ENCODE measurements at places on chromosomes 11 and 22. TPM values are rescaled to one million over a fixed set of nuclear protein-coding genes. Genes with fewer than 3 reads are reported as not detected.

SLC22A25 gene
- total RNA-seq: not detected

RBMXL2 gene
- not detected for total RNA-seq

DEUP1 gene
- not detected for total RNA-seq

CEP126 gene
- 2.8 TPM for total RNA-seq

- no peaks in the 10 kb centered on the region for H3K4me1 ChIP-seq
- DNase-seq: peak; percentile 10
- no peak overlapping the region for H3K27ac ChIP-seq
- H3K4me3 ChIP-seq: no peak overlapping the region
- no peaks in the 10 kb centered on the region for H3K27me3 ChIP-seq
These were observed 39.4 kb upstream of the CFAP300 start for GRCh38 chr11:102007567-102008437.

DNA sequence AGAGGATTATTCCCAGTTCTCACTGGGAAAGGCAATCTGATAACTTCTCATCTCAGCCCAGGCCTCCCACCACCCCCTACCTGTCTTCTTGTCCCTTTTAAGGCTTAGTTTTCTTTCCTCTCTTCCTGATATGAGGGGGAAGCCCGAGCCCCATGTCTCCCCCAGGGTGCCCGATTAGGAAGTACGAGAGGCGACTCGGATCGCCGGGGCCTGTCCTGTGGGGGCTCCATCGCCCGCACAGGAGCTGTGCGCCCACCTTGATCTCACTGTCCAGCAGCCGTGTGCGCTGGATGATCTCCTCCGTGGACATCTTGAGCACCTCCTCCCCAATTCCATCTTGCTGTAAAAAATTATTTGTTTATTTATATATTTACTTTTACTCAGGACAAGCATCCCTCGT, 628 bp downstream of the PSMC3 start:
- H3K36me3 ChIP-seq: peaks cover 50% of the 10 kb centered on the region
- no peak for DNase-seq
- H3K4me1 ChIP-seq: peaks cover 10% of the 10 kb centered on the region
- H3K27me3 ChIP-seq: no peaks in the 10 kb centered on the region

GRCh38 chr11:76770642-76771445, 12.3 kb upstream of the TSKU start:
- no peak overlapping the region for H3K4me3 ChIP-seq
- DNase-seq: no peak
- no peak overlapping the region for H3K27ac ChIP-seq
- H3K27me3 ChIP-seq: no peaks in the 10 kb centered on the region
- peaks cover 7% of the 10 kb centered on the region for H3K4me1 ChIP-seq

GRCh38 chr11:23606191-23606590, 745.9 kb upstream of the CCDC179 start:
- DNase-seq: no peak
- no peaks in the 10 kb centered on the region for H3K36me3 ChIP-seq
- H3K4me1 ChIP-seq: no peaks in the 10 kb centered on the region
- H3K4me3 ChIP-seq: no peak overlapping the region
- no peaks in the 10 kb centered on the region for H3K27me3 ChIP-seq
- H3K27ac ChIP-seq: no peak overlapping the region

- H3K4me3 ChIP-seq: no peak overlapping the region
- no peaks in the 10 kb centered on the region for H3K27me3 ChIP-seq
- DNase-seq: no peak
- H3K27ac ChIP-seq: no peak overlapping the region
- no peaks in the 10 kb centered on the region for H3K36me3 ChIP-seq
These were observed 418.6 kb downstream of the FAM181B start for GRCh38 chr11:82315093-82315492.

DNA sequence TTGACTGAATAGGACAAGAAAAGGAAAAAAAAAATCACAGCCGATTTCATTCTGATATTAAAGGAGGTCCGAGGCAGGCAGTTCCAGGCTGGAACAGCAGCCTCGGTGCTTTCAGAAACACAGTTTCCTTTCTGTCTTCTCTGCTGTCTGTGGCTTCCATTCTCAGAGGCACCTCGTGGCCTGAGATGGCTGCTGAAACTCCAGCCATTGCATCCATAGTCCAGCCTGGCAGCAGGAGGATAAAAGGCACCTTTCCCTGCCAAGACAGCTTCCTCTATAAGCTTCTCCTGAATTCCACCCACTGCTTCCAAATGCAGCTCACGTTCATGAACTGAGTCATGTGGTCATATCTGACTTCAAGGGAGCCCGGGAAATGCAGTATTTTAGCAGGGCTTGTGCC, 390.5 kb downstream of the TBC1D22A start:
- H3K4me1 ChIP-seq: no peaks in the 10 kb centered on the region
- no peak for DNase-seq
- H3K27me3 ChIP-seq: no peaks in the 10 kb centered on the region
- H3K4me3 ChIP-seq: no peak overlapping the region

DNA sequence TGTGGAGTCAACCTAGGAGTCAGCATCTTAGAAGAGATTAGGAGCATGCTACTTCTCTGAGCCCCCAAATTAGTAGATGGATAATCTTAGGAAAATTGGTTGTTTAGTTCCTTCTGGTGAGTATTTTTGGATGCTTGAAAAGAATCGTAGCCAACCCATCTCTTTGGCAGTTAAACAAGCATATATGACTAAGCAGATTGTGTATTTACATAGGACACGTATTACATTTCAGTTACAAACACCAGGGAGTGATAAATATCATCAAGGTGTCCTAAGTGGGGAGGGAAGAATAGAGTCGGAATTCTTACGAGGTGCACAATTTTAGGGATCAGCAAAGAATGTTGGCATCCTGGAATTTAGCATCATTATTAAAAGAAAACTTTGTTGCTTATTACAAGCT, 13.5 kb downstream of the PLET1 start:
- no peaks in the 10 kb centered on the region for H3K4me1 ChIP-seq
- no peaks in the 10 kb centered on the region for H3K27me3 ChIP-seq
- H3K36me3 ChIP-seq: no peaks in the 10 kb centered on the region
- H3K4me3 ChIP-seq: no peak overlapping the region
- no peak overlapping the region for H3K27ac ChIP-seq

GRCh38 chr22:31789803-31790202, 36.0 kb downstream of the DEPDC5 start:
- no peak overlapping the region for H3K27ac ChIP-seq
- no peak overlapping the region for H3K4me3 ChIP-seq
- DNase-seq: no peak
- H3K27me3 ChIP-seq: no peaks in the 10 kb centered on the region
- no peaks in the 10 kb centered on the region for H3K4me1 ChIP-seq

GRCh38 chr22:44099696-44100095, 75.6 kb downstream of the PARVB start:
- H3K4me3 ChIP-seq: no peak overlapping the region
- no peaks in the 10 kb centered on the region for H3K4me1 ChIP-seq
- H3K36me3 ChIP-seq: no peaks in the 10 kb centered on the region
- no peak overlapping the region for H3K27ac ChIP-seq
- DNase-seq: no peak

DNA sequence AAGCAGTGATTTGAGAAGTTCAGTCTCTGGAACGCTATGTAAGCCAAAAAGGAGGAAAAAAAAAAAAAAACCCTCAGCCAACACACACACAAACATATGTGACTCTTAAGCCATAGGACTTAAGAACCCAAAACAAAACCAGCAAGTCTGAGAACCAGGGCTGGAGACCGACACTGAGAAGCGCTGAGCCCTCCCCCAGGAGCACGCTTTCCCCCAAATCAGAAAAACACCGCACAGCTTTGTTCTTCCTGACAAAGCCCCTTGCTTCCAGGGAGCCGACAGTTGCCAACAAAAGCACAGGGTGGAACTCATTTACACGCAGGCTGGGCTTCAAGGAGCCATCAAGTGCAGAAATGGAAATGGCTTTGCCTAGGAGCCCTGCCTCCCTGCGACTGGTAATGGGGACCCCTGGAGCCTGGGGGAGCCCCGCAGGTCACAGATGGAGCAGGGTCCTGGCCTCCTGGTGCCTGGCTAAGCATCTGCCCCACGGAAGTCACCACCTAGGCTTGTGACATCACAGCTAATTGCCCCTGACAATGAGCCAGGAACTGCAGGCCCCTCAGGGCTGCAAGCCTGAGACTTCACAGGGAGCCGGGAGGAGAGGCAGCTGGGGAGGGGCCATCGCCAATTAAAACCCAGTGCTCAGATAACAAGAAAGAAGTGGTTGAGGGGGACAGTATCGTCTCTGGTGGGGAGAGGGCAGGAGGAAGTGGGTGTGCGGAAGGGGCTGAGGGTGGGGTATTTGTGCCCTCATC, 66.9 kb downstream of the NFAM1 start:
- DNase-seq: no peak
- no peaks in the 10 kb centered on the region for H3K36me3 ChIP-seq
- H3K4me3 ChIP-seq: no peak overlapping the region
- H3K27me3 ChIP-seq: peaks cover 18% of the 10 kb centered on the region
- H3K4me1 ChIP-seq: peaks cover 4% of the 10 kb centered on the region
- no peak overlapping the region for H3K27ac ChIP-seq

DNA sequence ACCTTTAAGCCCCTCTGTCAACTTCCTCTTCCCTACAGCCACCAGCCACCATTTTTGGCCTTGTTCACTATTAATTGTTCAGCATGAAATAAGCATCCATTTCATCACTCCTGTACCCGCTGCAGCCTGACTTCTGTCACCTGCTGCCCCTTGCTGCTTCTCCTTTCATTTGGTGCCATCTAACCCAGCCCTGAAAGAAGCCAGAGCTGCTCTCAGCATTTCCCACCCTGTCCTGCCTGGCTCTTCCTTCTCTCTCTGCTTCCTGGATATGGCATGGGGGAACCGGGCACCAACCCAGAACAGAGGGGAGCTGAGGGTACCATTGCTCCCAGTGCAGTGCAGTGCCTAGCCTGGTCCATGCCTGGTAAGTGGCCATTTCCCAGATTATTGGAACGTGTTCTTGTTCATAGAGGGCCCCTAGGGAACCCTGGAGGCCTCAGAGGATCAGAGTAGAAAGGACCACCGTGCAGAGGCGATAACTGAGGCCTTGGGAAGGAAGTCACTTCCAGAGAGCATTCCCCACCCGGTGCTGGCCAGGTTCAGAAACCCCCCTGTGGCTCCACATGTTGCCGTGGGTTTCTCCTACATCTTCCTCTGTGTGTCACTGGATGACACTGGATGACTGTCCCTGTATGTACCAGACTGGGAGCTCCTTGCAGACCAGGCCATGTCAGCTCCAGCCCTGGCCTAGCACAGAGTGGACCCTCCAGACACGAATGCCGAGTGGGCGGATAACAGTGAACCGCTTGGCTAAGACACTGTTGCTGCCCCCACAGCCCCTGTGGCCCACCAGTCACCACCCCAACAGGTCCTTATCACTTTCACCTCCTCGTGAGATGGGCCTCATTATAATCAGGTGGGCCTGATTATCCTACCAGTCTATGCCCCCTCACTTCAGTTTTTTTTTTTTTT, 4.7 kb downstream of the YDJC start:
- DNase-seq: no peak
- peaks cover 26% of the 10 kb centered on the region for H3K4me1 ChIP-seq
- H3K4me3 ChIP-seq: no peak overlapping the region

GRCh38 chr11:117214404-117215110, 15.4 kb downstream of the TAGLN start:
- H3K36me3 ChIP-seq: peaks cover 20% of the 10 kb centered on the region
- H3K4me1 ChIP-seq: no peaks in the 10 kb centered on the region
- H3K27ac ChIP-seq: no peak overlapping the region
- H3K4me3 ChIP-seq: no peak overlapping the region

DNA sequence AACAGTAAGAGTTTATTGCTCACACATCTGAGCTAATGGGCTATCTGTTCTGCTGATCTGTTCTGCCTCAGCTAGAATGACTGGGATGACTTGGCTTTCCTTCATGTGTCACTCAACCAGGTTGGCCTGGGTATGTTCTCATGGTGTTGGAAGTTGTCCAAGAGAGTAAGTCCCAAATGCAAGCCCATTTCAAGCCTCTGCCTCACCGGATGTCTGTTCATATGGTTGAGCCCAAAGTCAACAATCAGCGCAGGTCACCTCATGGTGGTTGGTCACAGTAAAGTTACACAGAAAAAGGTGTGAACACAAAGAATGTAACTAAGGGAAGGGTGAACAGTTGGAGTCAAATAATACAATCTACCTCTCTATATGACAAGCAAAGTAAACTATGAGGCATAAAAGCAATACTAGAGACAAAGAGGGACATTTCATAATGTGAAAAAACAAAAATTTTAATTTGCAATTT, 1.9 kb downstream of the GDPD4 start:
- no peak overlapping the region for H3K4me3 ChIP-seq
- no peaks in the 10 kb centered on the region for H3K4me1 ChIP-seq
- no peak for DNase-seq
- no peak overlapping the region for H3K27ac ChIP-seq
- no peaks in the 10 kb centered on the region for H3K36me3 ChIP-seq

GRCh38 chr11:111960916-111961315, 23.8 kb downstream of the DIXDC1 start:
- H3K27me3 ChIP-seq: no peaks in the 10 kb centered on the region
- H3K4me1 ChIP-seq: no peaks in the 10 kb centered on the region
- no peak for DNase-seq
- no peak overlapping the region for H3K4me3 ChIP-seq
- no peak overlapping the region for H3K27ac ChIP-seq

All from naive thymus-derived CD4-positive, alpha-beta T cell (primary cell).